ENCODE measurements at places on chromosomes 6 and 20.
A peak's percentile ranks its signal among the peaks of the same experiment; 100 is the strongest.

- no peaks in the 10 kb centered on the region for H3K4me1 ChIP-seq
- no peak overlapping the region for H3K4me3 ChIP-seq
- no peaks in the 10 kb centered on the region for H3K36me3 ChIP-seq
- no peak for DNase-seq
These were observed 1172.2 kb upstream of the GJE1 start for GRCh38 chr6:140960566-140960965.

DNA sequence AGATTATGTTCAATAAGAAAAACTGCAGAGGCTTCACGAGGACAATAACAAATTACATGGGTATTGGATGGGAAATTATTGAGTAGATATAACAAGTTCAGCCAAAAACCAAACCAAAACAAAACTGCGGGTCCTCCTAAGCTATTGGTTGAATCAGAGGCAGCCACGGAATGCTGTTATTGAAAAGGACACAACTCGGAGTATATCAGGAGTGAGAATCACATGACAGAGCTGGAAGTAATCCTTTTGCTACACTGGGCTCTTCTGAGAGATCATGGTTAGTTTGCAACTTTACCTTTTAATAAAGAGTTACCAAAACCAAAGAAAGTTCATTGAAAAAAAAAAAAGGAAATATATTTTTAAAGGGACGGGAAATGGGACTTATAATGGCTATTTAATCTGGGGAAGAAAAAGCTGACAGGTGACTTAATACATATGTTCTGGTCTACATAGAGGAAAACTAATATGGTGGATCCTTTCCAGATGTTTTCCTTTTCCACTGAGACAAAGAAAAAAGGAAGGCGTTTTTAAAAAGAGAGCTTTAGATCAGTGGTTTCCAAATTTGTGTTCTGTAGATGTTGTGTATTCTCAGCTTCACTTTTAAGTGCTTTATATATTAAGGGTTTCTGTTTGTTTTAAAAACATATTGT, 6.9 kb upstream of the CITED2 start:
- H3K27ac ChIP-seq = no peak overlapping the region
- no peak overlapping the region for H3K4me3 ChIP-seq
- peak; percentile 57 for DNase-seq
- H3K4me1 ChIP-seq = peaks cover 5% of the 10 kb centered on the region
- H3K36me3 ChIP-seq = no peaks in the 10 kb centered on the region
- H3K27me3 ChIP-seq = no peaks in the 10 kb centered on the region

DNA sequence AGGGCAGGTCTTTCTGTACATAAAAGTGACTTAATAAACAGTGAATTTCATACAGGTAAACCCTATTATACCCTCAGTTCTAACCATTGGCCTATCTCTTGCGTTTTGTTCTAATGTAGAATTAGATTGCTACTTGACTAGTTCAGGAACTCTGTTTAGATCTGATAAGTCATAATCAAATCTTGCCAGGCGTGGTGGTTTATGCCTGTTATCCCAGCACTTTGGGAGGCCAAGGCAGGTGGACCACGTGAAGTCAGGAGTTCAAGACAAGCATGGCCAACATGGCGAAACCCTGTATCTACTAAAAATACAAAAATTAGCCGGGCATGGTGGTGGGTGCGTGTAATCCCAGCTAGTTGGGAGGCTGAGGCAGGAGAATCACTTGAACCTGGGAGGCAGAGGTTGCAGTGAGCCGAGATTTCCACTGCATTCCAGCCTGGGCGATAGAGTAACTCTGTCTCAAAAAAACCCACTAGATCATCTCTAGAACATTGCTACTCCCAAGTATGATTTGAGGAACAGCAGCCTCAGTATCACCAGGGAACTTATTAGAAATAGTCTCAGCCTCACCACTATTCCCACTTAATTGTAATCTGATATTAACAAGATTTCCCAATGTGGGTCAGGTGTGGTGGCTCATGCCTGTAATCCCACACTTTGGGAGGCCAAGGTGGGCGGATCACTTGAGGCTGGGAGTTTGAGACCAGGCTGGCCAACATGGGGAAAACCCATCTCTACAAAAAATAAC, 12.2 kb downstream of the GTPBP2 start:
- H3K27me3 ChIP-seq = no peaks in the 10 kb centered on the region
- no peak overlapping the region for H3K4me3 ChIP-seq
- H3K36me3 ChIP-seq = no peaks in the 10 kb centered on the region
- DNase-seq = no peak
- no peaks in the 10 kb centered on the region for H3K4me1 ChIP-seq

DNA sequence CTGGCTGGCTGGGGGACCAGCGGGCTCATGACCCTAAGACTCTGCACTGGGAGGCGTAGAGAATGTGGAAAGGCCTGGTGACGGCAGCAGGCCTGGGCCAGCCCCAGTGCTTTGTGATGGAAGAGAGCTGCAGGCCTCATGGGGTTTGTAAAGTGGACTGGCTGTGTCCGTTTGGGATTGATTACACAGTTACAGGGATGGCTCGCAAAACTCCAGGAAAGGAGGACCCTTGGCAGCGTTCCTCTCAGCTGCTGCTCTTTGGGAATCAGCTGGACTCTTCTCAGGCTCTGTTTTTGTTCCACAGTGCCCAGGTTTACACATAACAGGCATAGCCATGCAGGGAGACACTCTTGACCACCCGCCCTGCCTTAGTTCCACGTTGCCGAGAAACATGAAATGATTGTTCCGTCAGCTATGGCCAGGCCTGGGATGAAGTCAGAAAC, 89.0 kb downstream of the SLX4IP start:
- no peaks in the 10 kb centered on the region for H3K36me3 ChIP-seq
- no peak overlapping the region for H3K27ac ChIP-seq
- H3K4me3 ChIP-seq = no peak overlapping the region
- DNase-seq = no peak
- H3K27me3 ChIP-seq = no peaks in the 10 kb centered on the region

DNA sequence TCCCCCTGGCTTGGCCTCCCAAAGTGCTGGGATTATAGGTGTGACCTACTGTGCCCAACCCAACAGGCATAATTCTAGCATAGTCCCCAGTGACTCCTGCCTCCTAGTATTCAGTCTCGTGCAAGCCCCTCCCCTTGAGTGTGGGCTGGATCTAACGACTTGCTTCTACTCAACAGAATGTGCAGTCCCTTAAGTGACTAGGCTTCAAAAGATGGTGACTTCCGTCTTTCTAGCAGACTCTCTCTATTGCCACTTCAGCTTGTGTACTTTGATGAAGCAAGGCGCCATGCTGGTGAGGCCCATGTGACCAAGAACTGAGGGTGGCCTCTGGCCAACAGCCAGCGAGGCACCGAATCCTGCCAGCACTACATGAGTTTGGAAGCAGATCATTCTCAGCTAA, 109.6 kb upstream of the TRAF3IP2 start:
- H3K27ac ChIP-seq = no peak overlapping the region
- H3K27me3 ChIP-seq = no peaks in the 10 kb centered on the region
- no peak for DNase-seq
- H3K4me1 ChIP-seq = peaks cover 8% of the 10 kb centered on the region
- no peak overlapping the region for H3K4me3 ChIP-seq

DNA sequence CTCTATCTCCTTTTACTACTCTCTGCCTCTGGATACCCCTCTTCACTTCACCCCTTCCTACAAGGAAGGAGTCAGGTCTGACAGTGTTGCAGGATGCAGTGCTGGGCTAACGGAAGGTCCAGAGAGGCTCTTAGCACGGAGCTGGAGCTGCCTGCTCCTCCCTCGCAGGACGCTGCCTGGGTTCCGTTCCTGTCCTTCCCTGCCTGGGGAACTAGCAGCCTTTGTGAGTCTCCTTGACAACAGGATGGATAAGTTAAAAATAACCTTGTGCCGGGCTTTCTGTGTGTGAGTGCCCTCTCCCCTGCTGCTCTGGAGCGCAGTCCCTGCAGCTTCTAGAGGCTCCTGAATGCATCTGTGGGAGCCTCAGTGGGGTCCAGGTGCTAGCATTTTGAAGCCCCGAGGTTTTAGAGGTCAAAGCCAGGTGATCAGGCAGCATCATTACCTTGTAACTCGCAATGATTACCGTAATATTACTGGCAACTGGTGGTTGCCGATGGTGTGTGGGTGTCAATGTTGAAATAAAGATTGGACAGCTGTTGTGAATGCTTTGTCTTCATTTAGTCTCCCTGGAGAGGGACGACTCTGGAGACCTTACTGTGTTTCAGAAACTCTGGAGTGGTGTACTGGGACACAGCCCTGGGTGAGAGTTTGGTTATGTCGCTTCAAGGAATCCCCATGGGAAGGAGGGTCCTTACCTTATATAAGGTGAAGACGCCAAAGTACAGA, 44.4 kb downstream of the CDS2 start:
- H3K27ac ChIP-seq = no peak overlapping the region
- no peak overlapping the region for H3K4me3 ChIP-seq
- no peaks in the 10 kb centered on the region for H3K27me3 ChIP-seq
- DNase-seq = peak; percentile 33

GRCh38 chr20:21609221-21609620, 95.4 kb upstream of the NKX2-2 start:
- H3K36me3 ChIP-seq = no peaks in the 10 kb centered on the region
- peaks cover 39% of the 10 kb centered on the region for H3K27me3 ChIP-seq
- no peak overlapping the region for H3K27ac ChIP-seq
- no peak for DNase-seq

GRCh38 chr6:45293306-45293705, 34.8 kb upstream of the RUNX2 start:
- H3K36me3 ChIP-seq = no peaks in the 10 kb centered on the region
- no peaks in the 10 kb centered on the region for H3K4me1 ChIP-seq
- H3K27ac ChIP-seq = no peak overlapping the region
- H3K27me3 ChIP-seq = no peaks in the 10 kb centered on the region

DNA sequence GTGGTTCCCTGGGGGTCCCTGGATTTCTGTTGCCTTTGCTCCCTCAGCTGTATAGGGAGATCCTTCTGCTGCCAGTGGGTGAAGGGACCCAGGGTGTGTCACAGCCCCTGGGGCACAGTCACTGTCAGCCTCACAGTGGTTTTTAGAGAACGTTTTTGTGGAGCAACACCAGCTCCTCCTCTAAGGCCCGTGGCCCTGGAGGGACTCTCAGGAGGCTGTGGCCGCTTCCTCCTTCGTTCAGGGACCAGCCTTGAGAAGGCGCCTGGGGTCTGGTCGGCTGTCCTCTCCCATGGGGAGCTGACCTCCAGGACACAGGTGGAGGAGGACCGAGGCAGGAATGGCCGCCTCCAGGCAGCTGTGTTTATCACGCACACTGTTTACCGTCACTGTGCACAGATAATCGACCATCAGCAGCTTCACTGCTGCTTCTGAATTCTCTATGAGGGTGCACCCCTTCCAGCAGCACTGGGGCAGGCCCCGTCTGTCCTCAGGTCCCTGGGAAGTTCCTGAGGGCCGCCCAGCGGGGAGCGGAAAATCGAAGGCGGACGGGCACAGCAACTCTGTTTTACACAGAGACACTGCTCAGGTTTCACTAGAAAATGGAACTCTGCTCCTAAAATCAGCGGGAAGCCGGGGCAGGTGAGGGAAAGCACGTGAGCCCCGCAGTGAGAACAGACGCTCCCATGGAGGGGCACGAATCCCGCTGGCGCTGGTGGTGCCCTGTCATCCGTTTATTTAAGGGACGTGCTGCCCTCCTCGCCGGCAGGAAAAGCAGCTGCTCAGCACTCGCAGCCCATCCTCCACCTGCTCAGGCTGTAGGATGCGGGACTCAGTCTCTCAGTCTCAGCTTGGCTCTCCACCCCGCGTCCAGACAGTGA, 10.4 kb upstream of the FRMD1 start:
- H3K4me3 ChIP-seq = no peak overlapping the region
- no peaks in the 10 kb centered on the region for H3K4me1 ChIP-seq
- no peaks in the 10 kb centered on the region for H3K27me3 ChIP-seq
- no peaks in the 10 kb centered on the region for H3K36me3 ChIP-seq
- DNase-seq = peak; percentile 60
- no peak overlapping the region for H3K27ac ChIP-seq

DNA sequence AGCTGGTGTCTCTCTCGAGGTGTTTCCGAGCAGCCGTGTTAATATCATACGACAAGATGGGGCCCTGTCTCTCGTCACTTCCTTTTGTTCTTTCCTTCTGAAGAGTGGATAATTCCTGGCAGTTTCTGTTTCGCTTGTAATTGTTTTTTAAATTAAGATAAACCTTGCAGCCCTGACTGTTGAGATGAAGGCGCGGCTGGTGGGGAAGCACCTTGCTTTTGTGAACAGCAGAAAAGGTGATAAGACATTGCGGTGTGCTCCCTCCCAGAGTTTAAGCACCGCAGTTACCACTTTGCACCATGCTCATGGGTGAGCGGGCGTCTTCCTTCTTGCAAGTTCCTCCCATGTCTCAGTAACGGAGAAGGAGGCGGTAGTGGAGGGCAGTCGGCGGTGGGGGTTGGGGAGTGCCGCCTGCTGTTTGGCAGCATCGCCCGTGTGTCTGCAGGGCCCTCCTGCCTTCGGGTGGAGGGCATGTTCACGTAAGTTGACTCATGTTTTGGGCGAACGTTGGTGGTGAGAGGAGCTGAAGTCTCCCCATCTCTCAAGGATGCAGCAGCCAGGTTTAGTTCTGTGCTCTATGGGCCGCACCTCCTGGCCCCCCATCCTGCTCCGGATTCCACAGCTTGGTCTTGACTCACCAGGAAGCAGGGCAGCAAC, 345.9 kb downstream of the TAF4 start:
- no peaks in the 10 kb centered on the region for H3K27me3 ChIP-seq
- DNase-seq = peak; percentile 64
- H3K27ac ChIP-seq = no peak overlapping the region
- no peaks in the 10 kb centered on the region for H3K4me1 ChIP-seq
- H3K4me3 ChIP-seq = no peak overlapping the region

GRCh38 chr6:111618407-111618806, 12.7 kb upstream of the TRAF3IP2 start:
- DNase-seq = no peak
- no peak overlapping the region for H3K4me3 ChIP-seq
- no peaks in the 10 kb centered on the region for H3K36me3 ChIP-seq
- H3K4me1 ChIP-seq = no peaks in the 10 kb centered on the region

GRCh38 chr6:148793721-148794120, 46.9 kb downstream of the UST start:
- no peak overlapping the region for H3K27ac ChIP-seq
- no peaks in the 10 kb centered on the region for H3K27me3 ChIP-seq
- H3K4me1 ChIP-seq = no peaks in the 10 kb centered on the region
- H3K36me3 ChIP-seq = no peaks in the 10 kb centered on the region
- no peak overlapping the region for H3K4me3 ChIP-seq
